ENCODE measurements at places on chromosomes 3 and 15.

GRCh38 chr3:194715022-194715800 lies 29.5 kb downstream of the FAM43A start:
- DNase-seq, result no peak

DNA sequence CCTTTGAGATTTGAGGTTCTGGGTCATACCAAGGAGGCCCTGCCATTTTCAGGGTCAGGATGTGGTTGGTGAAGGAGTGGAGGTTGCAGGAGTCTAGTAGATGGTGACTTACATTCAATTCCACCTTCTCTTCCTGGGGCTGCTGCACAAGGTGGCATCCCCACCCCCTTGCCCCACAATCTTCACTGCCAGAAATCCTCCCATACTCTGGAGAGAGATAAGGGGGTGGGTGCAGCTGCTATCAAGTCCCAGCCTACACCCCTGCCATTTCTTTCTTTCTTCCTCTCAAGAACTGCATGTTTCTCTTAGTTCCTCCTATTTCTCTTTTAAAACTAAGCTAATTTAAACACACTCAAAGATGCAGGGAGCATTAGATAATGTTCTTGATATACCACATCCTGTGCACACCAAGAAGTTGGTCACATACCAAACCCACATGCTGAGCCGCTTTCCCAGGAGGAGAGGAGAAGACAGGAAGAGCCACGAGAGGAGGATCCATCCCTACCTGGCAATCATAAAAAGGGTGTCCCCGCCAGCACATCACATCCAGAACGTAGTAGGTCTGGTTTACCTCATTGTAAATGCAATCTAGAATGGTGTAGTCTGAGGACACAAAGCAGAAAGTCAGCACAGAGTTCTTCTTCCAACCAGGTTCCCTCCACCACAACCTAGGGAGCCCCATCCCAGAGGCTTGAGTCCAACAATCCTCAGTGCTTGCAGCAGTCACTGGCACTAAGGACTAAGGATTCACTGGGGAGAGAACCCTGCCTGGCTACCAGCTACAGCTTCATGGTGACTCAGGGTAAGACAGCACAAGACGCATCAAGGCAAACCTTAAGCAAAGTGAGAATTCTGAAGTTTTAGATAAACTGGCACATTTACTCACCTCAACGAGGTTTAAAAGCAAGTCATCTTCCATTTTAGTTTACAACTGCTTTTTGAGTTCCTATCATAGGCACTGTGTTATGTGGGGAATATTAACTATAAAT lies 18.5 kb downstream of the SNUPN start:
- DNase-seq, result peak; percentile 96

DNA sequence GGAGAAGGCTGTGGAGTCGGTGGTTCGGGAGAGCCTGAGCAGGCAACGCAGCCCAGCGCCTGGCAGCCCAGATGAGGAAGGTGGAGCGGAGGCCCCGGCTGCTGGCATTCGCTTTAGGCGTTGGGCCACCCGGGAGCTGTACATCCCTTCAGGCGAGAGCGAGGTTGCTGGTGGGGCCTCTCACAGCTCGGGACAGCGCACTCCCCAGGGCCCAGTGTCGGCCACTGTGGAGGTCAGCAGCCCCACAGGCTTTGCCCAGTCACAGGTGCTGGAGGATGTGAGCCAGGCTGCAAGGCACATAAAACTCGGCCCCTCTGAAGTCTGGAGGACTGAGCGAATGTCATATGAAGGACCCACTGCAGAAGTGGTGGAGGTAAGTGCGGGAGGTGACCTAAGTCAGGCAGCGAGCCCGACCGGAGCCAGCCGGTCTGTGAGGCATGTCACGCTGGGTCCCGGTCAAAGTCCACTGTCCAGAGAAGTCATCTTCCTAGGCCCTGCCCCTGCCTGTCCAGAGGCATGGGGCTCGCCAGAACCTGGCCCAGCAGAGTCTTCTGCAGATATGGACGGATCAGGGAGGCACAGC lies 26.7 kb downstream of the SYNM start:
- DNase-seq, result no peak

DNA sequence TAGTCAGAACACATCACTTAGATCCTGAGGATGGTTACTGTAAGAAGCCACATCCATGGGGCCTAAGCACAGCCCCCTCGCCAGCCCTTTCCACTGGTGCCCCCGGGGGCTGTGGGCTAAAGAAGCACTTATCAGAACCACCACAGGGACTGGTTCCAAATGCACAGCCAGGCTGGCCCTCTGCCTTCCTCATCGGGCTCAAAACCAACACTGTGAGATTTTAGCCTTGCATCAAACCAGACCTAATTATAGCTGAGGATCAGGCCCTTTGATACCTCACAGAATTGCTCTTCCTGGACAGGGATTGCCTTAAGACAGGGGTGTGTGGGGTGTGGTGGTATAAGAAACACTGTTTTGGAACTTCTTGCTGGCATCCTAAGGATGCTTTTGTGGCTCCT lies 23.7 kb downstream of the SRPRB start:
- DNase-seq, result no peak

GRCh38 chr3:153881201-153881600 lies 240.0 kb upstream of the ARHGEF26 start:
- DNase-seq, result no peak

DNA sequence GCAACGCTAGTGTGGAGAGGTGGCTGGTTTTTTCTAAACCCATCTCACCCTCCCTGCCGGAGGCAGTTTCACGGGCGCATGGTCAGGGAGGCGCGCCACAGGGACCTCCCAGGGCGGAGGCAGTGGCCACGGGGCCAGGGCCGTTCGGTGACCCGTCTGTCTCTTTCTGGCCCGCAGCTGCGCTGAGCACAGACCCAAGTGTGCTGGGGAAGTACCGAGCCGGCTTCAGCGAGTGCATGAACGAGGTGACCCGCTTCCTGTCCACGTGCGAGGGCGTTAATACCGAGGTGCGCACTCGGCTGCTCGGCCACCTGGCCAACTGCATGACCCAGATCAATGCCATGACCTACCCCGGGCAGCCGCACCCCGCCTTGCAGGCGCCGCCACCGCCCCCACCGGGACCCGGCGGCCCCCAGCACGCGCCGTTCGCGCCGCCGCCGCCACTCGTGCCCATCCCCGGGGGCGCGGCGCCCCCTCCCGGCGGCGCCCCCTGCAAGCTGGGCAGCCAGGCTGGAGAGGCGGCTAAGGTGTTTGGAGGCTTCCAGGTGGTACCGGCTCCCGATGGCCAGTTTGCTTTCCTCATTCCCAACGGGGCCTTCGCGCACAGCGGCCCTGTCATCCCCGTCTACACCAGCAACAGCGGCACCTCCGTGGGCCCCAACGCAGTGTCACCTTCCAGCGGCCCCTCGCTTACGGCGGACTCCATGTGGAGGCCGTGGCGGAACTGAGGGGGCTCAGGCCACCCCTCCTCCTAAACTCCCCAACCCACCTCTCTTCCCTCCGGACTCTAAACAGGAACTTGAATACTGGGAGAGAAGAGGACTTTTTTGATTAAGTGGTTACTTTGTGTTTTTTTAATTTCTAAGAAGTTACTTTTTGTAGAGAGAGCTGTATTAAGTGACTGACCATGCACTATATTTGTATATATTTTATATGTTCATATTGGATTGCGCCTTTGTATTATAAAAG lies 1.8 kb downstream of the HES1 start:
- DNase-seq, result peak; percentile 53

GRCh38 chr3:170414202-170414663 lies 4.4 kb upstream of the CLDN11 start:
- peak; percentile 81 for DNase-seq

GRCh38 chr3:12027184-12027846 lies 23.1 kb downstream of the SYN2 start:
- no peak for DNase-seq

GRCh38 chr3:56795097-56795828 lies 6.5 kb downstream of the ARHGEF3 start:
- no peak for DNase-seq

- DNase-seq, result no peak
Observed at GRCh38 chr3:62582495-62583172, 209.3 kb upstream of the FEZF2 start.

DNA sequence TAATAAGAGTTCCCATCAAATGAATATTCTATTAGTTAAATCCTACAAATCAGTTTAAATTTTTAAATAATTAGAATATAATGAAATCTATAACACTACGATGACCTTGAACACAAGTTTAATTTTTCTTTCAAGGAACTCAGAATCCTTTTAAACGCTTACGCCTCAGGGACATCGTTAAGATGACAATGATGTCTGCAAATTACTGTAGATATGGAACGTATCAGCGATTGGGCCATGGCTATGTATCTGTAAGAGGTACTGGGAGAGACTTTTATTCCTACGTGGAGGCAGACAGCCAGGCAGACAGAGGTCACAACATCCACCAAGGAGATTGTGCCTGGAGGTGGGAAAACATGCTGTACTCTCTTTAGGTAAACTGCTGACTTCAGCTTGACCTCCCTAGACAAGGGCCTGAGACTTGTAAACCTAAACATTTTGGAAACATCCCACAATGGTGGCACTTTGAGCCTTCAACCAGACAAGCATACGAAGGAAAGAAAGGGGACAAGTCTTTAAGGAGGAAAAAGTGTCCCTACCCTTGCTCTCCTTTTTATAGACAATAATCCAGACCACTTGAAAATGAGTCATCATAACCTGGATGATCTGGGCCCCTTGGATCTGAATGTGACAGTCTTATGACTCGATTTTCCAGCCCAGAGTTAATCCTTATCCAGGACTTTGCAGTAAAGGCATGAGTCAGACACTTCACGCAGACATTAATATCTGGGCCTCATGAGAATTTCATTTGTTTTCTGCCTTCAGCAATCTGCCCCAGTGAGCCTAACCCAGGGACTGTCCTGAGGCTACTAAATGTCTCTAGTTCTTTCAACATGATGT lies 6.8 kb upstream of the LDHAL6B start:
- DNase-seq, result no peak

GRCh38 chr3:34864011-34864410 lies 775.3 kb upstream of the ARPP21 start:
- DNase-seq, result no peak
